Mesothelial cell of epicardium (in vitro differentiated cells): ENCODE measurements at places on chromosomes 12 and 14.

DNA sequence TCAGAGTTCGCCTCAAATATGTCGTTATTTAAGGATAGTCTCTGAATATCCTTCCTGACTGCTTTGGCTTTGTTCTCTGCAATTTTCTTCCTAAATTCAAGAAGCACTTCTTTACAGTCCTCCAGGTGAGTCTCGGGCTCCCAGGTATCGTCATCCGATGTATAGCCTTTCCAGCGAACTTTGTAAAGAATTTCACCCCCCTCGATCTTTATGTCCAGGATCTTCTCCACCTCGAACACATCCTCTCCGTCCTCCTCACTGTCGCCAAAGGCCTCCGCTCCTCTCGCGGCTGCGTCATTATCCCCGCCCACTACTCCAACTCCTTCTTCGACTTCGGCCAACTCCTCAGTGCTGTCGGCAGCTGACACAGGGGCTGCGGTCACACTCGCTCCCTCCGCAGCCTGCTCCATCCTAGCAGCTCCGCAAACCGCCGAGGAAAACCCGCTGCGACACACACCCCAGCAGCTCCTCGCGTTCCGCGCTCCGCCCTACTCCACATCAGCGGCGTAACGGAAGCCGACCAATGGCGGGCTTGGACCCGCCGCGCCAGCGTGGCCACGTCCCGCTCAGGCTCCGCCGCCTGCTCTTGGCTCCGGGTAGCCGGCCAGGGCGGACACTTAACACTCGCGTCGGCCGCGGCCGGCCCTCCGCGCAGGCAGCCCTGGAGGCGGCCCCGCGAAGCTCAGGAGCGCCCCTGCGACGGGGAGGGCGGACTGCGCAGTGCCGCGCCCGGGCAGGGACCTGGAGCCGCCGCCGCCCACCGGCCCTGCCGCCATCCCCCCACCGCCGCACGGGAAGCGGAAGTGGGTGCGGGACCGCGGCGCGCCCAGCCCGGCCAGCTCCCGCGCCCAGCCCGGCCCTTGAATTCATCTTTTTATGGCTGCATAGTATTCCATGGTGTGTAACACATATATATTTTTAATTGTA, 4.1 kb downstream of the CD163L1 start:
- DNase-seq = peak; percentile 57

DNA sequence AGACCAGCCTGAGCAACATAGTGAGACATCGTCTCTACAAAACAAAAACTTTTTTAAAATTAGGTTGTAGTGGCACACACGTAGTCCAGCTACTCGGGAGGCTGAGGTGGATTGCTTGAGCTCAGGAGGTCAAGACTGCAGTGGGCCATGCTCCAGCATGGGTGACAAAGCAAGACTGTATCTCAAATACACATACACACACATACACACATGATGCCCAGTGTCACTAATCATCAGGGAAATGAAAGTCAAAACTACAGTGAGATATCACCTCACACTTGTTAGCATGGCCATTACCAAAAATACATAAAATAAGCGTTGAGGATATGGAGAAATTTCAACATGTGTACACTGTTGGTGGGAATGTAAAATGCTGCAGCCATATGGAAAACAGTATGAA, 33.2 kb upstream of the KICS2 start:
- no peak for DNase-seq

DNA sequence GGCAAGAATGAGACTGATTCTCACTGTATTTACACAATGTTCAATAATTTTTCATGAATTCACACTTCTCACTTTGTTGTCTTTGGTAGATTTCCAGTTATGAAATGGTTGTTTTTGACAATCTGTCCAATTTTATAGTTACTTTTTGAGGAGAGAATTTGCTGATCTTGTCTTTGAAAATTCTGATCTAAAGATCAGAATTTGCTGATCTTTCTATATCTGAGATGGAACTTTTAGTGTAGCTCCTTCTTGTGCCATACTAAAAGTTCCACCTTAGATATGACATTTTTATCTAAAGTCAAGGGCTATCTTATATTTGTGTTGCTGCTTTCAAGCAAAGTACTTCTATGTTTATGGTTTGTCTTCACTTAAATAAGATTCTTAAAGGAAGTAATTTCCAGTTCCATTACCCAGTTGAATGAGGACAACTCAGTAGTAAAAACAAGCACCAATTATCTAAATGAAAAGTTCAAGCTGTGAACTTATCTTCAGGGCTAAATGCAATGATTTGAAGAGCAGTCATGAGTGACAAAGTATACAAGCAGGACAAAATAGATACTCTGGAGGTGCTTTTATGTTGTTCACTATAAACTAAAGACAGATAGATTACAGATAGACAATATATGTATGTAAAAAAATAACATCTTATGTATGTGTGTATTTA, 76.4 kb upstream of the FOXG1 start:
- no peak for DNase-seq

GRCh38 chr14:70780396-70781075, 28.8 kb downstream of the MAP3K9 start:
- no peak for DNase-seq

DNA sequence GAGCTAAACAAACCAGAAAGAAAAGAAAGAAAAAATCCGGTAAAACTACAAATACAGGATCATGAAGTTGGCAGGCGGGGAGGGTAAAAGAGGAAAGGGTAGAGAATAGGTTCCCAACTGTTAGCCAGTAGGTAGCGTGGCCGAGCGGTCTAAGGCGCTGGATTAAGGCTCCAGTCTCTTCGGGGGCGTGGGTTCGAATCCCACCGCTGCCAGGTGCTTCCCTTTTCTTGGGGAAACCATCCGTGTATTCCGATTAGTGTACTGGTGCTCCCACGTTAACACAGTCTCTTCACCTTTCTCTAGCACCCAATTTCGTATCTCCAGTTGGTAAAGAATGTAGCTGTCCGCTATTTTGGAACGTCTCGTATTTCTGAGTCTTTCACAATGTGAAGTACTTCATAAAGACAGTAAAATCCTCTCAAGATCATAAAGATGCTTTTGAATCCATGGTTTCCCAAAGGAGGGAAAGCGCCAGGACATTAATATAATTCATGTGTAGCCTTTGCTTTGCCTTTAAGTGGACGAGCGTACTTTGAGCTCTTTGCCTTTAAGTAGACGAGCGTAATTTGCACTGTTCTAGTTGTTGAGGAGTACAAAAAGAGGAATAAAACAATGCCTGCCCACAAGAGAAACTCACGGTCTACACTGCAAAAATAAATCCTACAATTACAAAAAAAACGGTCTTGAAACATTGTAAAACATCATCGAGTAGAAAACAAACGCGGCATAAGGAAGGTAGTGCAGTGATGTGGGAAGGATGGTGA, 19.0 kb upstream of the RNASE12 start:
- peak; percentile 86 for DNase-seq

GRCh38 chr12:52792185-52793029, 3.5 kb downstream of the KRT3 start:
- no peak for DNase-seq

DNA sequence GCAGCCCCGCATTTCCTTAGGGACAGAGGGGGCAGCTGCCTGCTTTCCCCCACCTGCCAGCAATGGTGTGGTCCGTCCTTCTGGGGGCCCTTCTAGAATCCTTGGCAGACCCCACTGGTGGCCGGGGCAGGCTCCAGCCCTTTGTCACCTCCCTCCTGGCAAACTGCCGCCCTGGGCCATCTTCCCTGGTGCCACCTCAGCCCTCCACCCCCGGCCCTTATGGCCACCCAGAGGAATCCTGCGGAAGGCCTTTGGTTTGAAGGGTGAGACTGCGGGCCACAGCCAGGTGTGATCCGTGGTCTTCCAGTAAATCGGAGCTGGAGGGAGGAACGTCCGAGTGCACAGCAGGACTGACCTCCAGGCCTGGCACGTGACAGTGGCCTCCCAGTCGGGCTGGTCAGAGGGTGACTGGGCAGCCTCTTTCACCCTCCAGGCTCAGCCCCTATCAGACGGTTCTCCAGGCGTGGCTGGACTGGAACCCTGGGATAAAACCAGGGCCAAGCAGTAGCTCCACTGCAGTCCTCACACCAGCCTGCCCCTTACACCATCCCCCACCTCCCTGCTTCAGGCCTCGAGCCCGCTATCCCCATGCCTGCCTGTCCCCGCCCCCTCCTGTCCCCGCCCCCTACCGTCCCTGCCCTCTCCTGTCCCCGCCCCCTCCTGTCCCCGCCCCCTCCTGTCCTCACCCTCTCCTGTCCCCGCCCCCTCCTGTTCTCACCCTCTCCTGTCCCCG, 12.4 kb downstream of the FBRSL1 start:
- no peak for DNase-seq

DNA sequence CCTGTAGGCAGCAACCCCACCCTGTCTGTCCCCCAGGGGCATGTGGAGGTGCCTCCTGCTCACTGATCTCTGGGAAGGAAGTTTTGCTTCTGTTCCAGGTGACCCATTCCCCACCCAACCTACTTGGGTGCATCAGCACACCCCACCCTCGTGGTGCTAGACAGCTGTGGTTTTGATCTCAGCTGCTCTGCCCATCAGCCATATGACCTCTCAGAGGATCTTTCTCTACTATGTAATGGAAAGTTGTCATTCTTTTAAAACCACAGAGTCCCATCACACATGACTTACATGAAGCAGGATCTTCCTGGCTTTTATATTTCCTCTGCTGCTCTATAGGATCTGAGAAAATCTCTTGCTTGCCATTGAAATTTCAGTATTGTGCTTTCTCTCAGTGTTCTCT, 13.5 kb upstream of the KRT82 start:
- no peak for DNase-seq

DNA sequence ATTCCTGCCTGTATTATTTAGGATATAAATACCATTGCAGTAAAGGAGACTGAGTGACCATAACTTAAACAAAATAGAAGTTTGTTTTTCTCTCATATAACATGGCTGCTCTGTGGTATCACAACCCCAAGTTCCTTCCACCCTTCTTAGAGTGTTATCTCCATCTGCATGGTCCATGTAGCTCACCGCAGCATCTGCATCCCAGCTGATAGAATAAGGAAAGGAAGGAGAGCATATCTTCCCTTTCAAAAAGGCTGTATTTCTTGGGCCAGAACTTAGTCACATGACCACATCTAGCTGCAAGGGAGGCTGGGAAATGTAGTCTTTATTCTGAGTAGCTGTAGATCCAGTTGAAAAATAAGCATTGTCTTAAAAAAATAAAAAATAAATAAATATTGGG, 184.8 kb upstream of the NUDT4 start:
- DNase-seq = no peak

GRCh38 chr12:66661357-66661756, 17.5 kb downstream of the GRIP1 start:
- no peak for DNase-seq

DNA sequence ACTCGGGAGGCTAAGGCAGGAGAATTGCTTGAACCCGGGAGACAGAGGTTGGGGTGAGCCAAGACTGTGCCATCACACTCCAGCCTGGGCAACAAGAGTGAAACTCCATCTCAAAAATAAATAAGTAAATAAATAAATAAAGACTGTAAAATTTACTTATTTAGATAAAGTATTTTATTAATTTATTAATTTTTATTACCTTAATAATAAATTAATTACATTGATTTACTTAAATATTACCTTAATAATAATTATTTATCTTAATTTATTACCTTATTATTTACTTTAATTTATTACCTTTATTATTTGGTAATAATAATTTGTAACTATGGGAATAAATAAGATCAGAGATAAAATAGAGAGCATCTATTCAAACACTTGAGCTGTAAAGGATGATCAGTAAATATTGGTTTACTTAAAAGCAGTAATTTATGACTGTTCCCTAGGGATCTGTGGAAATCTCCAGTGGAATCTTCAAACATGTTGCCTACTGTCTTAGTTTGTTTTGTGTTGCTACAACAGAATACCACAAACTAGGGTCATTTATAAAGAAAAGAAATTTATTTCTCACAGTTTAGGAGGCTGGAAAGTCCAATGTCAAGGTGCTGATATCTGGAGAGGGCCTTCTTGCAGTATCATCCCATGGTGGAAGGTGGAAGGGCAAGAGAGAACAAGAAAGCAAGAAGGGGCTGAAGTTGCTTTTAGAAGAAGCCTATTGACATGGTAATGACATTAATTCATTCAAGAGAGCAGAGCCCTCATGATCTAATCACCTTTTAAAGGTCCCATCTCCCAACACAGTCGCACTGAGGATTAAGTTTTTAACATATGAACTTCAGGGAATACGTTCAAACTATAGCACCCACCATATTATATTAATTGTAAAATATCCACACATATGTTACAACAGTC, 37.1 kb downstream of the SOCS2 start:
- no peak for DNase-seq

DNA sequence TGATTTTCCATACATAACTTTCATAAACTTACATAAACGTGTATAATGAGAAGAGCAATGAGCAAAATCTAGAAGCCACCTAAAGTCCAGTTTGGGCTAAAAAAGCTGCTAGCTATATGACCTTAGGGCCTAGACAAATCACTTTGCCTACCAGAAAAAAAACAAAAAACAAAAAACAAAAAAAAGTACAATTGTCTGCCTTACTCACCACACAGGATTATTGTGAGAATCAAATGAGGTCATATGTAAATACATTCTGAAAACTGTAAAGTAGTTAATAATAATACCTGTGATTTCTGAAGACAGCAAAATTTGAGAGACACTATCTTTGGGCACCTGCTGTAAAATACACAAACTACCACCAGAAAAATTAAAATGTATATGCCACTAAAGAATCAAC, 4.2 kb downstream of the ATP2B1 start:
- DNase-seq = no peak

DNA sequence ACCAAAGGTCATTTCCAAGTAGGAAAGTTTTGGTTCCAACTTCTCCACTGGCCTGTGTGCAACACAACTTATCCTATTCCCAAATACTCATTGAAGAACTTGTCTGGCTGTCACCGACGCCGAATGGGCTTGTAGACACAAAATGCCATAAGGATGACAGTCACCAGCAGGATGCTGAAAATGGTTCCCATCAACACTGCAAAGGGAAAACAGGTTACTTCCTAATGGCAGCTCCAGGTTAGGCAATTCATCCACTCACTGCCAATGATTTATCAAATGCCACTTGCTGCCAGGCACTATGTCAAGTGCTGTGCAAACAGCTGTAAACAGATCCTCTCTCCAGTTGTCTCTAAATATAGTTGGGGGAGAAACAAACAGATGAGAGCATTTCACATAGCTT, 6.1 kb downstream of the C12orf76 start:
- DNase-seq = no peak
